NCI-H187 (cell line): ENCODE measurements at places on chromosomes 3 and 15.

DNA sequence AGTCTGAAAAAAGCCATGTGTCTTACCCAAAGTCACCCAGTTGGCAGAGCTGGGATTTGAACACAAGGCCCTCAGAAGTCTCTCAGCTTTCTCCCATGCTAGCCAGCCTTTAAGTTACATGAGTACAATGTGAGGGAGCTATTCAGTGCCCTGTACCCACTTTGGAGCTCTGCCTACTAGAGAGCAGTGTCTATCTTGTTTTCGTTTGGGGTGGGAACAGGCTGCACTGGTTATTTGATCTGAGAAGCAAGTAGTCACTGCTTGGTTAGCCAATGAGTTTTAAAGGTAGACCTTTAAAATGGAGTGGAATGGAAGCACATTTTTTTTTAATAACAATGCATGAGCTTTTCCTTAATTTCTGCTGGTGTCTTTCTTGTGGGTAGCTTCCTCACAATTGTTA is 231.1 kb upstream of the BHLHE40 start:
- DNase-seq: no peak

DNA sequence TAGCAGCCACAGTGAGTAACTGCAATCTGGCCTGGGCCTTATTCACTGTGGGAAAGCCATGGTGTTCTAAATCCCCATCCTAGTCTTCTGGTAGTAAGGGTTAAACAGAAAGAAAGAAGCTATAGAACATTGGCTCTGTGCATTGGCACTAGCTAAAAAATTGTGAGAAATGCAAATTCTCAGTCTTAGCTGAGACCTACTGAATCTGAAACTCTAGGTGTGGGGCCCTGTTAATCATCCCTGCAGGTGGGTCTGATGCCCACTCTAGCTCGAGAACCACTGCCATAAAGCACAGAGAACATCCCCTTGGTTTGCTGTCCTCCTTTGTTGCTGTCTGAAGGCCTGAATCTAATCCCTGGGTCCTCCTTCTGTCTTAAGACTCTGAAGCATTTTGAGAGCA is 59.3 kb downstream of the MEIS2 start:
- DNase-seq: no peak

- no peak for DNase-seq
These were observed 34.2 kb downstream of the APBA2 start for GRCh38 chr15:28919679-28920655.

DNA sequence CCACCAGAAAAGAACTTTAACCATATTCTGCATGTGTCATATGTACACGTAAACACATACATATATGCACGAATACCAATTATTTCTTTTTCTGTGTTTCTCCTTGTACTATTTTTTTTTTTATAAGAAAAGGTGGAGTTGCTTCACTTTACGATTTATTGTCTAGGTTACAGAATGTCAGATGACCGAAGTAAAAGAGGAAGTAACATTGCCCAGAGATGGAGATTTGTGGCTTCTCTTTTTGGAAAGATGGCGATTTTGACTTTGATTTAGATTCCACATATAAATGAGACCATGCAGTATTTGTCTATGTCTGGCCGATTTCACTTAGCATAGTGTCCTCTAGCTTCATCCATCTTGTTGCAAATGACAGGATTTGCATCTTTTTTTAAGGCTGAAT is 293.1 kb downstream of the SV2B start:
- no peak for DNase-seq

GRCh38 chr3:112092496-112093179 is 6.4 kb downstream of the C3orf52 start:
- no peak for DNase-seq

DNA sequence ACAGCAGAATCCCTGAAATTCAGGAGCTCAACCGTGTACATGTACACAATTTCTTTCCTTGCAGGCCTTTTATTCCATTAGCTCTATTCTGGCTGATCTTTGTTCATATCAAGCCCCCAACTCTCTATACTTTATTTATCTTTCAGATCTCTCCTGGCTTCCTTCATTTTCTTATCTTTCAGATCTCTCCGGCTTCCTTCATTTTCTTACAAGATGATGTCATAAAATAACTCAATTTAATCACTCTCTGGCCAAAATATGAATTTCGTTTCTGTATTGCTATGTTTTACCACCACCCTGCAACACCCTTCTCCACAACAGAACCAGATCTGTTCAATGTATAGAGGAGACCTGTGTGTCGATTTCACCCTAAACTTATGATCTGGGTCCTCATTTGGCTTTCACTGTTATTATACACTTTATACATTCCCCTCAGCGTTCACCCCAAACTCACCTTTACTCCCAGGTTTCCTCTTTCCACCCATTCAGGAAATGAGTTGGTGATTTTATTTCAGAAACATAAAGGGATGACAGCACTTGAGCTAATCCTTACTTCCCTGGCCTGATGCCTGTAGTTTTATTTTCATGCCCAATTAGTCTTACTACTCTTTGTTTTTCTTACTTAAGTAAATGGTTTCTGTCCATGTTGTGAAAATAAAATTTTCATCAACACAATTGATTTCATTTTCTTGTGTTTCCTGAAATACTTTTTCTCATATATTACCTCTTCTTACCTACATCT is 195.5 kb downstream of the BCHE start:
- no peak for DNase-seq

- DNase-seq: no peak
These were observed 150.5 kb downstream of the NTRK3 start for GRCh38 chr15:88106074-88106473.

GRCh38 chr3:108820586-108820985 is 2.0 kb upstream of the TRAT1 start:
- no peak for DNase-seq

DNA sequence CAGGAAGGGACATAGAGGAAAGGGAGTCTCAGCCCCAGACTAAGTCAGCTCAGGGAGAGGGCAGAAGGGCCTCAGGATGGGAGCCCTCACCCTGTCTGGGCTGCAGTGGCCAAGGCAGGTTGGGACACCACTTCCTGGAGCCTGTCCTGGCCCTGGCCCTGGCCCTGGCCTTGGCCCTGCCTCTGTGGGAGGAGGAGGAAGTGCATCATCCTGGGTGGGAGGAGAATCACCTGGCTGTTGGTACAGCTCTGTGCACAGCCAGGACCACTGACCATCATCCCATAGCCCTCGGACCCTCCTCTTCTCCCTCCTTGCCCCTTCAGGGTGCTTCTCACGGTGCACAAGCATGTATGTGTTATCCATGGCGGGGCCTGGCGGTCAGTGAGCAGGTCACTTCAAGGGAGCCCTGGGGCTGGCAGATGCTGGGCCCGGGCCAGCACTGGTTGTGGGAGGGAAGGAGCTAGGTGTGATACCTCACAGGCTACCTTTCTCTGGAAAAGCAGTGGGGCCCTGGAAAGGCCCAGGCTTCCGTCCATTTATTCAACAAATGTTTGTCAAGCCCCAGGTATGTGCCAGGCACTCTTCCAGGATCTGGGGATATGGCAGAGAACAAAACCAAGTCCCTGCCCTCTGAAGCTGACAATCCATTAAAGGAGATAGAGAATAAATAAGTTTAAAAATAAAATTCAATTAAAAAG is 8.2 kb upstream of the APEH start:
- no peak for DNase-seq

DNA sequence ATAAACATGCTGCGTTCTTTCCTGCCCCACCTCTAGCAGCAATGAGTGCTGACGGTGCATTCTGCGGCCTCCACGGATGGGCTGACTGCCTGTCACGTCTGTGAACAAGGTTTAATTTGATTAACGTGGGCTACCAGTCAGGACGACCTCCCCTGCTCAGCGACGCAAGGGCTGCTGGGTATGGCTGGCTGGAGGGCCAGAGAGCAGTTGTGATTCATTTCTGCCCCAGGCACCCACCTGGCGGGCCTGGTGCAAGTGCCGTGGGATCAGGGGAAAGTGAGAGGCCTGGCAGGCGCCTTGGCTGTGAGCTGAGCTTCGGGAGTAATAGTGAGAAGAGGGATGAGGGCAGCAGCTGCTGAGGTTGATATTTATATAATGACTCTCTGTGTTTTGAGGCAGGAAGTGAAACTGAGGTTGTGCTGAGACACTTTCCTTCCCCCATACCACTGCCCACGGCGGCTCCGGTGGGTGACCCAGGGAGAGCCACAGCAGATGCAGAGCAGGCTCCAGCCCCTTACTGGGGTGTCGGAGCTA is 190.4 kb upstream of the BCL6 start:
- DNase-seq: no peak

DNA sequence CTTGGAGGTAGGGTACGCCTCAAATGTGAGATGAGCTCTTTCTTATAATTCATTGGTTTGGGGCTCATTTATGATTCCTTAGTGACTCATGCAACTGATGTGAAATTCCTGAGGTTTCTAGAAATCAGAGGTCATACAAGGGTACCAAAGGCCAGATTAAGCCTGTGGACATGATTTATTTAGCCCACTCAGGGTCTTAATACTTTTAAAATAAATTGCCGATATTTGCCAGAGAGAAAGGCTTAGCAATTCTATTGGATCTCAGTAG is 289.0 kb downstream of the NEK10 start:
- no peak for DNase-seq

DNA sequence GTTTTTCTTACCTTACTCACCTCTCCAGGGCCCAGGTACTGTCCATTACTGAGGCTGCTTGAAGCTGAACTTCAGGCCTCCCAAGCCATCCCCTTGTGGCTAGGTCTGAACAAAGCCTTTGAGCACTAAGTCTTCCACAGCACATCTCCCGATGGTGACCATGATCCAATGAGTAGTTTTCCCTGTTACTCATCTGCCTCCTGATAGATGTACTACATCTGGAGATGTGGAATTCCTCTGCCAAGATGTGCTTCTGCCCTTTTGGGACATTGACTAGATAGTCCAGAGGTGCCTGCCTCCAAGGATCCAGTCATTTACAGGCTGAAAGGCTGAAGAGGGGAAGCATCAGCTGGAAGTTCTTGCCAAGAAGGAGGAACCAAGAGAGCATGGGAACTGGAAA is 28.9 kb upstream of the SLC35G2 start:
- no peak for DNase-seq

GRCh38 chr3:159800434-159801155 is 188.0 kb upstream of the IL12A start:
- DNase-seq: no peak

GRCh38 chr3:152445212-152445611 is 176.5 kb downstream of the MBNL1 start:
- DNase-seq: no peak

GRCh38 chr3:113514265-113514769 is 639 bp downstream of the SPICE1 start:
- DNase-seq: no peak

- DNase-seq: no peak
These were observed 67.2 kb downstream of the UMPS start for GRCh38 chr3:124797426-124797945.

GRCh38 chr15:40334941-40335795 is 5.6 kb downstream of the CCDC9B start:
- DNase-seq: no peak

DNA sequence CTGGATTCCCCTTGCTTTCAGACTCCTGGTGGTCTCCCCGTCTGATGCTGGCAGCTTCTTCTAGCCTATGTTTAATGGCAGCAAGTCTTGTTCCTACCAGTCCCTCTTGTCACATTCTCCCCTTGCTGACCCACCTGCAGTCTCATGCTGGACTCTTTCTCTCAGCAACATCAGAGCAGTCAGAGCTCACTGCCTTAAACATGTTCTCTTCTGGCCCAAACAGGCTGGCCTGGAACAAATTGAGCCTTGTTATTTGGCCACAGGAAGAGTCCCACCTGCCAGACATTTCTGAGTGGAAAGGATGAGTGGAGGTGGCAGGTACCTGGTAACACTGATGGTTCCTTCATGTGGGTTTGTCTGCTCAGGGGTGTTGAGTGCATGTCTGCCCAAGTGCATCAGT is 59.2 kb upstream of the APEH start:
- DNase-seq: no peak

GRCh38 chr3:51280176-51280575 is 104.9 kb upstream of the MANF start:
- no peak for DNase-seq

- no peak for DNase-seq
These were observed 775 bp upstream of the MAPK6 start for GRCh38 chr15:52018244-52018643.

GRCh38 chr3:130473416-130473815 is 43.6 kb upstream of the COL6A6 start:
- no peak for DNase-seq

- DNase-seq: no peak
These were observed 635.9 kb downstream of the CADM2 start for GRCh38 chr3:85594676-85595075.

GRCh38 chr15:63502137-63502766 is 2.1 kb upstream of the USP3 start:
- DNase-seq: no peak

GRCh38 chr3:66195347-66195783 is 25.4 kb upstream of the SLC25A26 start:
- no peak for DNase-seq

GRCh38 chr3:150494411-150494977 is 51.8 kb downstream of the SERP1 start:
- no peak for DNase-seq

DNA sequence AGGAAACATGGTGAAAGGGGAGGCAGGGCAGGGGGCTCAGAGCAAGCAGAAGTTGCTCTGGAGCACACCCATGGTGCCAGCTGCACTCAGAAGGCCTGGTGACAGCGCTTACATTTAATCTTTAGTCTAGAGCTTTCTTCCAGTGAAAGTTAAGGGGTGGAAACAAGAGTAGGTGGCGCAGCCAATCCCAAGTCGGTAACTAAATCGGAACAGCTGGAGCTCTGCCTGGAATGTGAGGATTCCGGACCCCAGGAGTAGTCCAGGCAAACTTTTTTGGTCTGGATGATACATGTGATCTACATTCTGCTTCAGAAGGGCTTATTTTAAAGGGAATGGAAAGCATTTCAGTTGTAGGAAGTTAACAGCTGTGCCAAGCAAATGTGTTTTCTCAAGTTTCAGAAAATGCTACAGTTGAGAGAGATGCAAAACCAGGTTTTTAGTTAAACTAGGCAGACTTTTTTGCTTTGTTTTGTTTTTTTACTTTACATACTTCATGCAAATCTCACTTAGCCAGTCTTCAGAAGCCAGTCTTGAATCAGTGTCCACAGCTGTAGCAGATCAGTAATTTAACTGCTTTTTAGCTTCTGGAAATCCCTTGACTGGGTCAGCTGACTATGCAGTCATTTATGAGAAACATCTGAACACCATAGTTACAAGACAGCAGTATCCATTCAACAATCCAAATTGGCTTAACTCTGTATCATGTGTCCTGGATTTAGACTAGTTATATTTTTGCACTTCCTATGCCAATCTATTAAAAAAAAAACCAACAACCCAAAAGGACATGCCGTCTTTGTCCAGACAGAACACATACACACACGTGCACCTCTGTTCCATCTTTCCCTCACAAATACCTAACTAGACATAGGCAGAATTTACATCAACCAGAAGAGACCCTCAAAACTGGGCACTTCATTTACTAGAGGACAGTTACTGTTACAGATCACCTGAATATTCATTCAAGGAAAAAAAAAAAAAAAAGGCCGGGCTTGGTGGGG is 33.2 kb downstream of the ZNF106 start:
- DNase-seq: no peak

GRCh38 chr3:168877899-168878298 is 782.2 kb upstream of the GOLIM4 start:
- DNase-seq: no peak

DNA sequence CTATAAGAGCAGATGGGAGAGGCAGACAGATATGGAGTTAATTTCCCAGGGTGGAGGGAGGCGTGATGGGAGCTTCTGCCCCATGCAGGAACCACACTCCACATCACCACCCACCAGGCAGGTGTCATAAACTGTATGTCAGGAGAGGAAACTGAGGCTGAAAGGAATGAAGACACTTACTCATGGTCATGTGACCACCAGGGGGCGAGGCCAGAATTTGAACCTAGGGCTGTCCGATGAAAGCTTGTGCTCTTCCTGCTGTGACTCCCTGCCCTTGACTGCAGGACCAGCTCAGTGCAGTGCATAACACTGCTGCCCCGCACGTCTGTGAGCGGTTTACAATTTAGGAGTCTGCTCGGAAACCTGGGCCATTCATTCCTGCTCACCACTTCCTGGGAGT is 28.8 kb downstream of the NUP210 start:
- DNase-seq: no peak
